Natural killer cell treated with Interleukin-12 subunit alpha and Interleukin-12 subunit beta and Interleukin-15 and Interleukin-18, amount 100 ng/mL, for 72 hours (primary cell): ENCODE measurements at places on chromosomes 1 and 21. TPM values are rescaled to one million over a fixed set of nuclear protein-coding genes. Genes with fewer than 3 reads are reported as not detected.

DNA sequence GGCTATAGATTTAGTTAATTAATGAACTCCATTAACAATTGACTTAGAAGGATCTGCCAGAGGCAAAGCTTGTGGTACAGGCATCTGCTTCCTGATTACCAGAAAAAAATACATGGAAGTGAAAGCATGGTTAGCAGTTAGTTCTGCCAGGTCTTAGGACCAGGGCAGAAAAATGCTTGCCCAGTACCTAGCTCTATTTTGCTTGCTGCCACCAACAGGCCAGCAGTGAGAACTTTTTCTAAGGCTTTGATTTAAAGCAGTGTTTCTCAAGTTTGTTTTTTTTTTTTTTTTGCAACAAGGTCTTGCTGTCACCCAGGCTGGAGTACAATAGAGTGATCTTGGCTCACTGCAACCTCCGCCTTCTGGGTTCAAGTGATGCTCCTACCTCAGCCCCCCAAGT, 16.4 kb upstream of the MTF1 start:
- peaks cover 19% of the 10 kb centered on the region for H3K36me3 ChIP-seq
- DNase-seq, result no peak
- H3K4me3 ChIP-seq, result no peak overlapping the region
- H3K27me3 ChIP-seq, result no peaks in the 10 kb centered on the region
- H3K27ac ChIP-seq, result no peak overlapping the region

GRCh38 chr1:229579059-229579673, 20.7 kb upstream of the ABCB10 start:
- no peak overlapping the region for H3K4me3 ChIP-seq
- DNase-seq, result no peak
- no peaks in the 10 kb centered on the region for H3K36me3 ChIP-seq

DNA sequence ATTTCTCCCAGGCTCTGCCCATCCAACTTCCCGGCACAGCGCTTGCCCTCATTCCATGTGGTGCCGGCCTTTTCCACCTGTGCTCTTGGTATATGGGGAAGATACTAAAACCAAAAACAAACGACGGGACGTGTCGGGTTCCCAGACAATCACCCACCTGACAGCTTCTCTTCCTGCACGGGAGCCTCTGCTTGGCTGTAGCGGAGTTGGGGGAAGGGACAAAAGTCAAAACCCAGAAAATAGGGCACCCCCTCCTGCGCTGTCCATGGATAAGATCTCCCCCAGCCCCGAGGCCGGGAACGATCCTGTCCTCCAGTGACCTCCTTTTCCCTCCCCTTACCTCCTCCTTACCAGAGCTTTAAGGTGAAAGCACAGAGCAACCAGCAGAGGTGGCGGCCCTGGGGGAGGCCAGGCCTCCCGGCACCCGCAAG, 640 bp downstream of the JTB start:
- H3K27me3 ChIP-seq, result no peaks in the 10 kb centered on the region
- peak overlapping the region; percentile 94 for H3K27ac ChIP-seq
- H3K36me3 ChIP-seq, result peaks cover 11% of the 10 kb centered on the region
- DNase-seq, result no peak

DNA sequence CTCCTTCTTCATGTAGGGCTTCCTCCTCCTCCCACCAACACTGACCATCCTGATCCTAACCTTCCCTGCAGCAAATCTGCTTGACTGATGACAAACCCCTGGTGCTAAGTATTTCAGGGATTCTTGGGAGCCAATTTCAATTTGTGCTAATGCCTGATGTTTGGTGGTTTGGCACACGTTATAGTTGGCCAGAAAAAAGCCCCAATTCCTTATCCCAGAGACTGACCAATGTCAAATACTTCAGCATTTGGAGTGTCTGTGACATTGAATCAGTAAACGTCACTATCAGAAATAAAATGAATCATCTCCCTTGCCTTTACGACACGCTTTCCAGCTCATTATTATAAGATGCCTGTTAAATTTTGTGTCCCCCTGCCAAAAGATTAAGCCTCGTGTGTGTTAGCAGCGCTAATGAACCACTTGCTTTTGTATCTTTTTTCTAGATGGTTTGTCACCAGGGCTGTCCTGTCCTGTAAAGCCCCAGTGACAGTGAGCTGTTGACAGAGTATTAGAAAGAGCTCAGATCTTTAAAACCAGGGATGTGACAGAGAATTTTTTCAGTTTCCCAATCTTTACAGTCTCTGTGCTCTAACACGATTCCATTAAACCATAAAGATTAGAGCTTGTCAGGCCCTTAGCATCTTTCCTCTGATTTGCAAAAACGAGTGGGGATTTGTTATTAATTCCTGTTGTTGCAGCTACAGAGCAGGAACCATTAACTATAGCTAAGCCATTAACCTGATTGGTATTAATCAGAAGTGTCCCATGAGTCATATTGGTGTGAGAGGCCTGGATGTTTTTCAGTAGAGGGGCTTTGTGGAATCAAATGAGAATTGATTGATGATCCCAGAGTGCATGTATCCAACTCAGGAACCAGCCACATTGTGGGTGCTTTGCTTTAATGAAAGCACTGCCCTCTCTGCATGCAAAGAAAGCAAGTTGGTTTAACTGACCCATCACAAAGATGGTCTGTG, 665.1 kb upstream of the PLXNA2 start:
- no peak overlapping the region for H3K4me3 ChIP-seq
- H3K27me3 ChIP-seq, result no peaks in the 10 kb centered on the region
- no peak for DNase-seq
- H3K36me3 ChIP-seq, result no peaks in the 10 kb centered on the region

GRCh38 chr1:18972531-18972930, 16.1 kb upstream of the IFFO2 start:
- H3K27me3 ChIP-seq, result peaks cover 13% of the 10 kb centered on the region
- no peak for DNase-seq
- H3K4me1 ChIP-seq, result peaks cover 2% of the 10 kb centered on the region
- H3K36me3 ChIP-seq, result no peaks in the 10 kb centered on the region
- no peak overlapping the region for H3K4me3 ChIP-seq

GRCh38 chr1:208235982-208236761, 8.0 kb downstream of the PLXNA2 start:
- peak overlapping the region; percentile 13 for H3K27ac ChIP-seq
- no peak for DNase-seq
- H3K4me3 ChIP-seq, result no peak overlapping the region
- H3K27me3 ChIP-seq, result peaks cover 54% of the 10 kb centered on the region
- H3K4me1 ChIP-seq, result peaks cover 7% of the 10 kb centered on the region

DNA sequence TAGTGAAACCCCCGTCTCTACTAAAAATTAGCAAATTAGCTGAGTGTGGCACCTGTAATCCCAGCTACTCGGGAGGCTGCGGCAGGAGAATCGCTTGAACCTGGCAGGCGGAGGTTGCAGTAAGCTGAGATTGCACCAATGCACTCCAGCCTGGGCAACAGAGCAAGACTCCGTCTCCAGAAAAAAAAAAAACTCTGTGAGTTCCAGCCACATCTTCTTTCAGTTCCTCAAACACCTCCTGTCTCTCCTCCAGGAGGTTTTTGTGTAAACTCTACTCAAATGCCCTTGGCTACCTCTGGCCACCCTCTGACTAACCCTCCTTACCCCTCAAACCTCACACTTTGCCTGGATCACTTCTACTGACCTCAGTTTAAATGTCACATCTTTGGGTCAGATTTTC, 38.1 kb downstream of the RCSD1 start:
- H3K36me3 ChIP-seq, result no peaks in the 10 kb centered on the region
- no peak for DNase-seq
- no peaks in the 10 kb centered on the region for H3K27me3 ChIP-seq
- H3K4me3 ChIP-seq, result no peak overlapping the region
- peak overlapping the region; percentile 47 for H3K27ac ChIP-seq

DNA sequence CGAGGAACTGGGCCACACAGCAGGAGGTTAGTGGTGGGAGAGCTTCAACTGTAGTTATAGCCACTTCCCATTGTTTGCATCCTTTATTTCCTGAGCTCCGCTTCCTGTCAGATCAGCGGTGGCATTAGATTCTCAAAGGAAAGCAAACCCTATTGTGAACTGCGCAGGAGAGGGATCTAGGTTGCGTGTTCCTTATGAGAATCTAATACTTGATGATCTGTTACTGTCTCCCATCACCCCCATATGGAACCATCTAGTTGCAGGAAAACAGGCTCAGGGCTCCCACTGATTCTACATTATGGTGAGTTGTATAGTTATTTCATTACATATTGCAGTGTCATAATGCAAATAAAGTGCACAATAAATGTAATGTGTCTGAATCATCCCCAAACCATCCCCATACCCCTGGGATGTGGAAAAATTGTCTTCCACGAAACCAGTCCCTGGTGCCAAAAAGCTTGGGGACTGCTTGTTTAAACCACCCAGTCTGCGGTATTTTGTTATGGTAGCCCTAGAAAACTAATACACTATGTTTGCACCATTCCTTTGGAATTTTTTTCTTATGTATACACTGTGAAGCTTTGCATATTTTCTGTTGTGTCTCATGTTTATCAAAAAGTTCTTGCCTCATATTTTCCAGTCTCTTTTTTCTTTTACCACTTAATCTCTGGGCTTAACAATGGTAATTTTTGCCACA, 136.6 kb upstream of the IVNS1ABP start:
- H3K36me3 ChIP-seq, result peaks cover 7% of the 10 kb centered on the region
- DNase-seq, result no peak
- peaks cover 17% of the 10 kb centered on the region for H3K4me1 ChIP-seq
- H3K4me3 ChIP-seq, result no peak overlapping the region
- peak overlapping the region; percentile 68 for H3K27ac ChIP-seq

DNA sequence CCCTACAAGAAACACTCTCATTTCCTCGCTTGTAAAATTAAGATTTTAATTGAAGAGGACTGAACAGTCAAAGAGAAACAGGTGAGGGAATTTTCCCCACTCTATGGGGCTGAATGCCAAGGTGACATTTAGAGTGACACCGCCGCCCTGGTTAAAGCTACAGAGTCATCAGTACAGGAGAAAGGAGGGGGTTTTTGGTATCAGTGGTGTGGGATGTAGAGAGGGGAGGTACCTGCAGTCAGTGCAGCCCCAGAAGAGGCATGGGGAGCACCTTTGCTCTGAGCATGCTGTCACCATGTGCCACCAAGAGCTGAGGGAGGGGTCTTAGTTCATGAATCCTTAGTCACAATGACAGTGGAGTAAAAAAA, 2.8 kb downstream of the DIRAS3 start:
- no peak overlapping the region for H3K4me3 ChIP-seq
- no peak overlapping the region for H3K27ac ChIP-seq
- peaks cover 15% of the 10 kb centered on the region for H3K27me3 ChIP-seq
- H3K4me1 ChIP-seq, result no peaks in the 10 kb centered on the region
- no peak for DNase-seq
- no peaks in the 10 kb centered on the region for H3K36me3 ChIP-seq

DNA sequence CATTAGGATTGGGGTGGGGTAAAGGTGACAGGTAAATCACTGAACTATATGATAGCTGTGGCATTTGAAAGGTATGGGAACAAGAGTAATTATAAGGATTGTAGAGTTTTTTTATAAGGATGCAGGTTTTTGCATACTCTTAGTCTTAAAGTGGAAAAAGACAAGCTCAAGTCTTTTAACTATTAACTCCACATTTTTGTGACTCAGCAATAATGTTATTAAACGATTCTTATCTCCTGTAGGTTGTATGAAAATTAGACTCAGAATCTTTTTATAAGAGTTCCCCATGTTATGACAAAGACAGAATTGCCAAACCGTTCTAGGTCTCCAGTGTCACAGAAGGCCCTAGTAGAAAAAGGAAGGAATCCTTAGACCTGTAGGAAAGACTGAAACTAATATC, 49.9 kb upstream of the TTLL7 start:
- no peak for DNase-seq
- peaks cover 9% of the 10 kb centered on the region for H3K27me3 ChIP-seq
- no peak overlapping the region for H3K4me3 ChIP-seq
- no peak overlapping the region for H3K27ac ChIP-seq
- no peaks in the 10 kb centered on the region for H3K36me3 ChIP-seq
- H3K4me1 ChIP-seq, result no peaks in the 10 kb centered on the region

DNA sequence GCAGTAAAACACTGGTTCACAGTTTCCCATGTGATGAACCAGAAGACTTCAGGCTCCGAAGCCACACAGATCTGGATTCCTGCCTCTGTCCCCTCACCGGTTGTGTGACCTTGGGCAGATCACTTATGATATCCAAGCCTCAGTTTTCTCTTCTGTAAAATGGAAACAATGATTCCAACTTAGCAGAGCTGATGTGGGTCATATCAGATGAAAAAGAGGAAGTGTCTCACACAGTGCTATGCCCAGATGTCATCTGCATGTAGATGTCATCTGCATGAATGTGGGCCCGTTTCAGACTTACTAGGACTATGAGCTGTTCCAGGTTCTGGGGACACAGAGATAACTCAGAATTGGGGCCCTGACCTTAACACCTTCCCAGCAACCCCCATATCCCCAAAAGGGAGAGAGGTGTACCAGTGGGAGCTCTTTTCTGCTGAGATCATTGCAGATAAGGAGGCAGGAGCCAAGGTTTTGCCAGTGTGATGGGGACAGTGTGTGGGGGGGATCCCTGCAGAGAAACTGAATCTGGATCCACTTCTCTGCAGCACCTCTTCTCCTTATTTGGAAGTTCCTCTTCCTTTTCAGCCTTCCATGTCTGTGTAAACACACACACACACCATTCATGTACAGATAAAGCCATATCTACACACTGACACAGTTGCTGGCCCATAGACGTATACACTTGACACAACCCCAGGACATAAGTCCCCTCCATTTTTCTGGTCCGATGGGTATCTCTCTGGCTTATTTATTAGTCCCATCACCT, 5.0 kb upstream of the ADGRB2 start:
- DNase-seq, result no peak
- H3K27me3 ChIP-seq, result peaks cover 23% of the 10 kb centered on the region
- no peak overlapping the region for H3K27ac ChIP-seq
- H3K4me3 ChIP-seq, result no peak overlapping the region
- H3K4me1 ChIP-seq, result peaks cover 20% of the 10 kb centered on the region
- H3K36me3 ChIP-seq, result peaks cover 4% of the 10 kb centered on the region

GRCh38 chr1:242008826-242009495, 10.1 kb upstream of the MAP1LC3C start:
- H3K4me1 ChIP-seq, result no peaks in the 10 kb centered on the region
- H3K27ac ChIP-seq, result no peak overlapping the region
- H3K36me3 ChIP-seq, result no peaks in the 10 kb centered on the region
- peaks cover 5% of the 10 kb centered on the region for H3K27me3 ChIP-seq

GRCh38 chr1:179366093-179366800, 476 bp downstream of the AXDND1 start:
- H3K27me3 ChIP-seq, result peaks cover under 1% of the 10 kb centered on the region
- DNase-seq, result no peak
- H3K36me3 ChIP-seq, result no peaks in the 10 kb centered on the region

DNA sequence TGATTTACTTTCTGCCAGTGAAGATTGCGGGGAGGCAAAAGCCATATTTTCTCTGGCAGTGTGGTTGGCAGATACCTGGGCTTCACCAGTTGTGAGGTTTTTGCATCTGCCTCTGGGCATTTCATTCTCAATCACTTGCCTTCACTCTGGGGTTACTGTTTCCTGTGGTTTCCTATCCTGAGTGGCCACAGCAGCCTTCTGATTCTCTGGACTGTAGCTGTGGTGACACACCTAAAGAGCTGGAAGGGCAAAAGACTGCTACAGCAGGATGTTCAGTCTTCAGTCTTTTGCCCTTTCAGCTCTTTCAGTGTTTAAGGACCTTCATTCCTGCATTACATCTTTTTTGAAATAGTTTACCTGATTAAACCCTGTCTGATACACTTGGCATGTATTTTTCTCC, 50.5 kb upstream of the GPR52 start:
- no peaks in the 10 kb centered on the region for H3K27me3 ChIP-seq
- no peak overlapping the region for H3K27ac ChIP-seq
- peak overlapping the region; percentile 32 for H3K4me3 ChIP-seq
- H3K36me3 ChIP-seq, result no peaks in the 10 kb centered on the region
- no peak for DNase-seq

GJA4 gene
- 5.9 TPM for total RNA-seq

FBXO2 gene
- 13.2 TPM for total RNA-seq

NME7 gene
- total RNA-seq, result 8.8 TPM

ST6GALNAC5 gene
- not detected for total RNA-seq
